Gastroesophageal sphincter (tissue), 4 donors: ENCODE measurements at places on chromosomes 1 and 21. TPM values are rescaled to one million over a fixed set of nuclear protein-coding genes. Genes with fewer than 3 reads are reported as not detected.

- no peak for ATAC-seq
These were observed 208.1 kb downstream of the TGFB2 start for GRCh38 chr1:218553197-218553596.

- ATAC-seq, result peak; percentile 41
These were observed 99.1 kb downstream of the MT1HL1 start for GRCh38 chr1:236904892-236905741.

DNA sequence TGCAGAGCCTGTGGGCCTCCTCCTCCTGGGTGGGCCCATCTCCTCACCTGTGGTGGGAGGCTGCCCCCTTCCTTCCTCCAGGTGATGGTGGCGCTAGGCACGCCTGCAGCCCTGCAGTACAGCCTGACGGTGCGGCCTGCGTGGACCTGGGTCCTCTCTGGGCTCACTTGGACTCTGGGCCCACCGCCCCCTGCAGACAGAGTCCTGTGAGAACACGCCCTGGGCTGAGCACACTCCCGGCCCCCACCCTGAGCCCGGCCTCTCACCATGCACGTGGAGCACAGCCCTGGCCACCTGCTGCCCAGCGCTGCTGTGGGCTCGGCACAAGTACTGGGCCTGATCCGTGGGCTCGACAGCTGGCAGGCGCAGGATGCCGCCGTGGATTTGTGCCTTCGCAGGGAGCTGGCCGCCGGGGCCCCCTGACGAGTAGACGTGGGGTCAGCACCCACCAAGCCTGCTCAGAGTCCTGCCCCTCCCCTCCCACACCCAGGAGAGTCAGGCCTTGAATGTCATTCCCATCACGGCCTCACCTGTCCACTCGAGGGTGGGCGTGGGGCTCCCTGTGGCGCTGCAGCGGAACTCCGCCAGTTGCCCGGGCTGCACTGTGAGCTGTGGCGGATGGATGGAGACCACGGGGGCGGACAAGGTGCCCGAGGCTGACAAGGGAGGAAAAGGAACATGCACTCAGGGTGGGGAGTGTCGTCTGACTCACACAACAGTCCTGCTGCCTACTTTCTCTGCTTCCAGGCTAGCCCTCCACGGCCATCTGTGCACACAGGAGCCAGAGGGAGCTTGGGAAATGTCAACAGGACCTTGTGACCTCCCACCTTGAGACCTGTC is 43.4 kb downstream of the LDLRAD2 start:
- ATAC-seq, result no peak

GRCh38 chr1:156859523-156860112 is 701 bp upstream of the INSRR start:
- ATAC-seq, result peak; percentile 25

- ATAC-seq, result no peak
These were observed 7.9 kb upstream of the SELENON start for GRCh38 chr1:25792115-25792514.

DNA sequence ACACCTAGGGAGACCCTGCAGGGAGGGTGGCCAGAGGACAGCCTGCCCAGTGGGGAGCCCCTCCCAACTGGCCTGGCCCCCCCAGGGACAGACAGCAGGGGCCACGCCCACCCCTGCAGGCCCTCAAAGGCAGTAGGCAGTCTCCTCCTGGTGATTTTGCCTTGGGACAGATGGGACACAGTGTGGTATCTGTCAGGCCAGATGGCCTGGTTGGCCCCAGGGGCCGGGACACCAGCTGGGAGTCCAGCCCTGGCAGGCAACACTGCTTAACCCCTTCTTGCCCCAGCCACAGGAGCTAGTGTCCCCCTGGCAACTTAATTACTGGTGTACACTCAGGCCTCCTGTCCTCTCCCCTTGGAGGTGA is 17.8 kb downstream of the IFFO2 start:
- ATAC-seq, result no peak

- no peak for ATAC-seq
These were observed 276.6 kb downstream of the NFIA start for GRCh38 chr1:61358770-61359455.

- ATAC-seq, result no peak
These were observed 6.3 kb upstream of the CRYBG2 start for GRCh38 chr1:26359981-26360806.

- peak; percentile 2 for ATAC-seq
These were observed 67.5 kb upstream of the VAMP3 start for GRCh38 chr1:7703321-7704213.

GRCh38 chr1:195562074-195562473 is 1046.2 kb downstream of the KCNT2 start:
- no peak for ATAC-seq

DNA sequence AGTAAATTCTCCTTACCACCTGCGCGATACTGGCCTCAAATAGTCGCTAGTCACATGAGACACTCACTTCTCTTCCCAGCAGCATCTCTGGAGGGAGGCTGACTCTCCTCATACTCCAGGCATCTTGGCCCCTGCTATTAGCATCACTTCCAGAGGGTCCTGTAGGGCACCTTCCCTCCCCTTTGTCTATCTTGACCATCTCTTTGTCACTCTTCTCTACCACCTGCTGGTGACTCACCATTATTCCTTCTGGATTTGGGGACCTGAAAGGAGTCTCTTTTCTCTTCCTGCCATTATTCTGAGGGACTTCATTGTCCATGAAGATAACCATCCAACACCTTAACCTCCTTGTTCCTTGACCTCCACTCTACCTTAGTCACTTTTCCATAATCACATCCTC is 31.7 kb upstream of the GPR37L1 start:
- no peak for ATAC-seq

DNA sequence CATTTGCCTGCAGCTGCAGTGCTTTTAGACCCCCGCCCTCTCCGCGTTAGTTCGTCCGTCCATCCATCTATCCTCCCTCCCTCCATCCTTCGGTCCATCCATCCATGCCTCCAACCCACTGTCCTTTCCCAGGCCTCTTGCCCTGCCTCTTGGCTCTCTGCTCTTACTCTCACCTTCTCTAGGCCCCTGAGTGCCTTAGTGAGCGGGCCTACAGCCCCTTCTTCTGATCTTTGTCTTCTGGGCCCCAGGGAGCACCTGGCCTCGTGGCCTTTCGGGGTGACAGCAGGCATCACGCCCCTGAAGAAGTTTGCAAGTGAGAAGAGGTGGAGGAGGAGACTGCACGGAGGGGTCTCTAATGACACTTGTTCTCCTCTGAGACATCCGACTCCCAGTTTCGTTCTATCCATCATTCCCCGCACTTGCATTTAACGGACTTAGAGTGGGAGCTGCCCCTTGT is 842 bp downstream of the ATXN7L2 start:
- no peak for ATAC-seq

GRCh38 chr1:25061261-25061995 is 131.4 kb upstream of the RUNX3 start:
- no peak for ATAC-seq

GRCh38 chr1:96427616-96428015 is 294.0 kb upstream of the PTBP2 start:
- no peak for ATAC-seq

GRCh38 chr21:45888386-45889009 is 93.1 kb upstream of the COL6A1 start:
- ATAC-seq, result no peak

DNA sequence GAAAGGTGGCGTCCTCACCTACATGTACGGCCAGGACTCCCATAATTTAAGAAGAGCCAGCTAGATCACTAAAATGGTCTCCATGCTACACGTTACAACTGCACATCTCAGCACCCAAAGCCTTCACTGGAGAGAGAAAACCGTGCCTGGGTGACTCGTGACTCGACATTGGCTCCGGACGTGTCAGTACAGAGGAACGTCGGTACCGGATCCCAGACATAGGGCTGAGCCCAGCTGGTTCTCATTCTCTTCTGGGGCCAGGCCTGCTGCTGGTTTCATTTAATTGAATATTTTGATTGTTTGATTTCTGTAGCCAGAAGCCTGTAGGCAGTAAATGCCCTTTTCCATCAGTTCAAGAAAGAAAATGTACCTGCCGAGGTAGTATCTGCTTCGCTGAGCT is 93.1 kb downstream of the HHIPL2 start:
- peak; percentile 69 for ATAC-seq

GRCh38 chr1:30196872-30197638 is 526.3 kb downstream of the MATN1 start:
- ATAC-seq, result no peak

DNA sequence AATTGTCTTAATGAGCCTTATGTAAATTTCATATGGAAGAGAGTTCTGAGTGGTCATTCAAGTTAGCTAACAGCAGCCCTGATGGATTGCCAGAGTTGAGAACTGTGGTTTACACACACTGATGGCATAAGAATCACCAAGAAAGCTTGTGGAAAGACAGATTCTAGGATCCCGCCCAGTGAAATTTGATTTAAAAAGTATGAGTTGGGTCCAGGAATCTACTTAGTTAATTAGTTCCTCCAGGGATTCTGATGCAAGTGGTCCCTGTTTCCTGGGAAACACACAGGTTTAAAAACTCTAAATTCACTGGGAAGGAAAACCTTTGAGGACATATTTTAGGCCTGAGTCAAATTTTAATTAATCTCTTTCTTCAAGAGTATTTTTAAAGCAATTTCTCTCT is 144.3 kb downstream of the NTPCR start:
- ATAC-seq, result no peak

GRCh38 chr1:168693872-168694238 is 35.2 kb downstream of the DPT start:
- no peak for ATAC-seq

DNA sequence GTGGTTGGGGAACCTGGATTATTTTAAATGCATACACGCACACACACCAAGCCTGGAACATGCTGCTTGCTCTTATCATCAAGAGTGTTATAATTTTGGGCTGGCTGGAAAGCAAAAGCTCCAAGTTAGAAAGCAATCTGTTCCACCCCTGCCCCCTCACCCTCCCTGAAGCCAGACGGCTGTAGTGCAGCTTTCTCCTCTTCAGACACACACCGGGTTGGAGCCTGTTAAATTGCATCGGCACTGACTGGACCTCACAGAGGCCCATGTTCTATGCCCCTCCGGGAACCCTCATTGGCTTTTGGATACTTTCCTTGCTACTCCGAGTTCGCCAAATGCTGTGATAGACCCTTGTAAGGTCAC is 90.6 kb upstream of the KCNJ15 start:
- ATAC-seq, result no peak

DNA sequence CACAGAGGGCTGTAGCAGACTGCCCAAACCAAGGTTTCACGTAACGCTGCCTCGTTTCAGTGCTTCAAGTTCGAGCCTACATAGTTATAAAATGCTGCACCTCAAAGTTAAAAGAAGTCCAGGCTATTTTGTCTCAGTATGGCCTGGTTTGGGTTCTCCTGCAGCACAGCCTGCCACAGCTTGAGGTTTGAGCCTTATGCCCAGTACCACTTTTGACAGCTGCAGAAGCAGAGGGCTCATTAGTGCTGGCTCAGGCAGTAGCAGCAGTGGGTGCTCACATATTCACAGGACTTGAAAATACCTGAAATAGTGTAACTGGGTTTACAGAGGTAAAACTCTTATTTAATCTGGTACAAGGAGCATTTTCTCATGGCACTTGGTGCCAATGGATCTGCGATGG is 15.3 kb downstream of the SPATA46 start:
- no peak for ATAC-seq

CRB1 gene
- total RNA-seq, result 0.12 TPM

FALEC gene
- total RNA-seq, result not detected

VCAM1 gene
- 5.0 TPM for total RNA-seq

ZNF644 gene
- 55.3 TPM for total RNA-seq

CFAP141 gene
- total RNA-seq, result not detected

HCRTR1 gene
- 0.23 TPM for total RNA-seq
